ENCODE measurements at places on chromosomes 4 and X. TPM values are rescaled to one million over a fixed set of nuclear protein-coding genes. Genes with fewer than 3 reads are reported as not detected.

The CASP3 gene
- total RNA-seq = 42.9 TPM

The ZNF182 gene
- 5.1 TPM for total RNA-seq

The FAM236B gene
- not detected for total RNA-seq

The RAB33A gene
- 18.8 TPM for total RNA-seq

The TMEM192 gene
- 12.5 TPM for total RNA-seq

The MCF2 gene
- 4.8 TPM for total RNA-seq

The GNRHR gene
- 4.6 TPM for total RNA-seq

The HMX1 gene
- not detected for total RNA-seq

The MAGED4 gene
- total RNA-seq = 33.9 TPM

The PPP1R2C gene
- not detected for total RNA-seq

The SSX2 gene
- total RNA-seq = not detected

The BST1 gene
- 39.0 TPM for total RNA-seq

The MAGEC1 gene
- total RNA-seq = 0.48 TPM

The SPACA5 gene
- not detected for total RNA-seq

The OGT gene
- total RNA-seq = 85.0 TPM

The ZDHHC15 gene
- 2.9 TPM for total RNA-seq

The ELF4 gene
- 15.2 TPM for total RNA-seq

The NMU gene
- total RNA-seq = not detected

The TMA16 gene
- total RNA-seq = 35.9 TPM

The ARSJ gene
- 45.7 TPM for total RNA-seq

The ITGB1BP2 gene
- total RNA-seq = 33.2 TPM

The PAGE4 gene
- 2.6 TPM for total RNA-seq

The REPS2 gene
- 5.3 TPM for total RNA-seq

The SOD3 gene
- 10.4 TPM for total RNA-seq

The FUNDC2 gene
- 77.0 TPM for total RNA-seq

The RHOXF2 gene
- total RNA-seq = 0.96 TPM

The GPR34 gene
- total RNA-seq = 44.5 TPM

The NAT8L gene
- 0.48 TPM for total RNA-seq

The C4orf50 gene
- 1.4 TPM for total RNA-seq

The KLHL13 gene
- total RNA-seq = 40.2 TPM

The NWD2 gene
- 2.4 TPM for total RNA-seq

The CT45A2 gene
- not detected for total RNA-seq

The VCX2 gene
- total RNA-seq = not detected

The FAM47C gene
- total RNA-seq = not detected

The ETNPPL gene
- not detected for total RNA-seq

The SRD5A3 gene
- 3.1 TPM for total RNA-seq

The GAGE12F gene
- not detected for total RNA-seq

The CACNA1F gene
- total RNA-seq = not detected

The SORCS2 gene
- total RNA-seq = 9.6 TPM

The CRMP1 gene
- total RNA-seq = 5.3 TPM

The SLC25A4 gene
- total RNA-seq = 12.5 TPM

The TSPAN6 gene
- 38.3 TPM for total RNA-seq

The PAGE5 gene
- not detected for total RNA-seq

The DAPP1 gene
- 9.1 TPM for total RNA-seq

The XAGE1A gene
- not detected for total RNA-seq

The FGF5 gene
- total RNA-seq = 1.9 TPM

The CT45A10 gene
- not detected for total RNA-seq

The DNASE1L1 gene
- total RNA-seq = 27.7 TPM

The PNMA6A gene
- total RNA-seq = 1.2 TPM

The TMEM156 gene
- 1.2 TPM for total RNA-seq

The ZNF718 gene
- 19.5 TPM for total RNA-seq

The TAB3 gene
- 14.0 TPM for total RNA-seq

The MAGIX gene
- 0.24 TPM for total RNA-seq

All from umbilical cord (tissue), 2 donors.